ENCODE measurements at places on chromosomes 16 and 17.

DNA sequence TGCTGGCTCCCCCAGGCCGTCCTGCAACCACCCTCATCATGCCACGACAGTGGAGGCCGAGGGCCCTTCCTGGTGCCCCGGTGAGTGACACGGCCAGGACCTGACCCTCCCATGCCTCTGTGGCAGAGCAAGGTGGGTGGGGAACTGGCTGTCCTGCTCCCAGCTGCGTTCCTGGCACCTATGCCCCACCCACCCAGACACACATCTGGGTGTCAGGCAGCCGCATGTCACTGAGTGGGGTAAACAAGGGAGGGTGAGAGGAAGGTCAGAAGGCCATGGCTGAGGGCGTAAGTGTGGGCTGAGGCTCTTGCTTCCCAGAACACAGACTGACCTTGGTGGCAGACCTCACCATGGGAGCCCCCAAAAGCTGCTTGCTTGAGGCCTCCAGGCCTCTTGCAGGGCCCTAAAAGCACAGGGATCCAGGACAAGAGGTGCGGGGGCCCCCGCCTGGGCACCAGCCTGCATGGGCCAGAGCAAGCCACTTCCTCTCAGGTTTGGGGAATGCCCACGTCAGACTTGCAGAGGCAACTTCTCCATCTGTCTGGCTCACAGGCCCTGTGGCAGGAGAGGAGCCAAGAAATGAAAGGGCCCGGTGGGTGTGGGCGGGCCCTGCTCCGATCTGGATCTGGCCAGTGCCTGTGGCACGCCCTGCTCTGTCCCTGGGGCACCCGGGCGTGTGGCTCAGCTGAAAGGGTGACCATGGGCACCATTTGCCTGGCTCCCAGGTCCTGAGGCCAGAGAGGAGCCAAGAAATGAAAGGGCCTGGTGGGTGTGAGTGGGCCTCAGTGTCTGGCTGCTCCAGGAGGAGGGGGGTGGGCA is 3.9 kb upstream of the CCDC57 start:
- peak; percentile 81 for DNase-seq

- no peak for DNase-seq
Measured at GRCh38 chr17:82384051-82384729, 12.6 kb downstream of the UTS2R start.

DNA sequence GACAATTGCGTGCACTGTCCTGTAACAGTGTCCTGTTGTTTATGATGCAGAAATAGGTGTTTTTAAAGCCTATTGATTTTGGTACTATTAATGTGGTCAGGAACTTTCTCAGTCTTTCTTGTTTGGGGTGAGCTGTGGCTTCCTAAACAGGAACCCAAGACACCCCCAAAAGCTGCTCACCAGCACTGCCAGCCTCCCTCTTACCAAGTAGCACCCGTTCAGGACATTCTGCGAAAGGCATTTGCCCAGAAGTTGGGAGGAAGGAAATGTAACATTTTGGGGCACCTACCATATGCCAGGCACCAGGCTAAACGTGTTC is 21.6 kb upstream of the STH start:
- DNase-seq: no peak

DNA sequence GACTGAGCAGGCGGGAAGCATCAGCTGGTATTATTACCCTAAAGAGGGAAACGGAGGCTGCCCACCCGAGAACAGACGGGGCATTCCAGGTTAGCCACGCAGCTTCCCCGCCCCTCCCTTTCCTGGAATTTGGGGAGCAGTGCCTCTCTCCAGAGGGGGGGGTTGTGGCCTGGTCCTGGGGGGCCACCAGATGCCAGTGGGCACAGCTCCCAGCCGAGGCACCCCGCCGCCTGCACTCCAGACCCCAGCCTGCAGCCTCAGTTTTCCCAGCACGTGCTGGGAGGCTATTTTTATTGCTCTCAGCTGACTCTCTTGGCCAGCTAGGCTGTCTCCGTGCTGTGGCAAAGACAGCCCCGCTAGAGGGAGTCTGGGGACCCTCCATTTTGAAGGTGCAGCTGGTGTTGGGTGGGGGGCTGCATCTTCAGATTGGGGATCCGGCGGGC is 62.7 kb upstream of the GSE1 start:
- no peak for DNase-seq

- DNase-seq: no peak
Measured at GRCh38 chr16:49969091-49970030, 55.7 kb upstream of the CNEP1R1 start.

GRCh38 chr17:57548421-57549410 is 196.4 kb downstream of the CCDC182 start:
- DNase-seq: no peak

- no peak for DNase-seq
Measured at GRCh38 chr17:13729466-13730134, 127.9 kb upstream of the HS3ST3A1 start.

- peak; percentile 93 for DNase-seq
Measured at GRCh38 chr17:996554-997344, at the start of gene TIMM22. TIMM22 (plus strand) TSS chr17:997129; CDS start chr17:997143, 14 bp downstream.

GRCh38 chr17:2158396-2158780 is 103.5 kb downstream of the HIC1 start:
- no peak for DNase-seq

- no peak for DNase-seq
Measured at GRCh38 chr16:50596762-50597450, 48.7 kb downstream of the NKD1 start.

DNA sequence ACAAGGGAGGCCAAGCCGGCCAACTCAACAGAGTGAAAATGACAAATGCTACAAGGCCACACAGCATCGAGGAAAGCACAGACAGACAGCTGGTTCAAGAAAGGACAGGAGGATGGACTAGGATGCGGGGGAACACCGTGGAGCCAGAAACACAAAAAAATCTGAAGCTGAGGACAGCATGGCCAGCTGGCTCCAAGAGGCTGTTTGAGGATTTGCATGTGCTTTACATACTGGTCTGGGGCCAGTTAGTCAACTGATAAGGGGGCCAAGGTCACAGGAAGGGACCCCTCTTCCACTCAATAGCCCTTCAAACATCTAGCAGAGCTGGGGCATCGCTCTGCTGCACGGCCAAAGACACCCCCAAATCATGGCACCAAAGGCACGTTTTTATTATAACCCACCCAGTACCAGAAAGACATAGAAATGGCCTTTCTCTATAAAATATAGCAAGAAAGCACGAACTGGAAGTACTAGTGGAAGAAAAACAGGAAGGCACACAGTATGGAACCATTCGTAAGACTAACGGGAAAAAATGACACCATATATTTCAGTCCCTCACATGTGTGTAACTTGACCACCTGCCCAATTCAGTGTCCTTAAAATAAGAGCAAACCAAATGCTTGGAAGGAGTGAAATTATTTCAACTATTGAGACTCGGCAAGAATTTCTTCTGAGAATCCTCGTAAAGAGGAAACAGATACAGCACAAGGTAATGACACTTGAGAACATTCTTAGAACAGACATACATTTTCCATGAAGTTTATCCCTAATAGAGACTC is 7.8 kb upstream of the SRL start:
- no peak for DNase-seq

GRCh38 chr17:75478508-75478907 is 22.1 kb downstream of the TMEM94 start:
- DNase-seq: no peak

- DNase-seq: no peak
Measured at GRCh38 chr17:20968913-20969616, 73.7 kb downstream of the USP22 start.

Data from sciatic nerve (tissue), 2 donors.